ENCODE measurements at places on chromosomes 7 and 10. TPM values are rescaled to one million over a fixed set of nuclear protein-coding genes. Genes with fewer than 3 reads are reported as not detected.

The FZD8 gene
- 20.4 TPM for total RNA-seq

The AOAH gene
- total RNA-seq = 20.8 TPM

The OR2A42 gene
- total RNA-seq = not detected

The GSTO2 gene
- 9.1 TPM for total RNA-seq

The COL17A1 gene
- 1.5 TPM for total RNA-seq

The LIPN gene
- 1.0 TPM for total RNA-seq

The NPSR1 gene
- not detected for total RNA-seq

The PRR15 gene
- total RNA-seq = 2.1 TPM

The TMEM184A gene
- 4.4 TPM for total RNA-seq

The CTTNBP2 gene
- 6.3 TPM for total RNA-seq

The AZGP1 gene
- 87.7 TPM for total RNA-seq

The HHEX gene
- 12.2 TPM for total RNA-seq

The DPYSL4 gene
- 1.7 TPM for total RNA-seq

The FAM25G gene
- not detected for total RNA-seq

The GPC2 gene
- total RNA-seq = 0.49 TPM

- no peak for DNase-seq
Observed at GRCh38 chr10:73650537-73651331, 5.1 kb downstream of the SYNPO2L start.

DNA sequence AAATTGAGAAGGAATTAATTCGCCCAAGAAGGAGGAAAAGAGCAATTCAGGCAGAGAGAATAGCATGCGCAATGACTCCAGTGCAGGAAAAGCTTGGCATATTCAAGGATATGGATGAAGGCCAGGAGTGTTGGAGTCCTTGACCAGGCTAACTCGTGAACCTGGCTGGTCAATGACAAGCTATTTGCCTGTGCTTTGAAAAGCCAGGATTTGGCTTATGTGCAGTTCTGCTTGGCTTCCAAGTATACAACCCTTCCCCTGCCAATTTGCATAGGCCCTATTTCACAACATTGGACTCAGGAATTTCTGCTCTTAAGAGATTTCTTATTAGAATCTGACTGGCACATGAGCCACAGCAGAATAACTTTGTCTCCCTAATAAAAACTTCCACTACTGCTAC is 72.3 kb upstream of the SP8 start:
- no peak for DNase-seq

DNA sequence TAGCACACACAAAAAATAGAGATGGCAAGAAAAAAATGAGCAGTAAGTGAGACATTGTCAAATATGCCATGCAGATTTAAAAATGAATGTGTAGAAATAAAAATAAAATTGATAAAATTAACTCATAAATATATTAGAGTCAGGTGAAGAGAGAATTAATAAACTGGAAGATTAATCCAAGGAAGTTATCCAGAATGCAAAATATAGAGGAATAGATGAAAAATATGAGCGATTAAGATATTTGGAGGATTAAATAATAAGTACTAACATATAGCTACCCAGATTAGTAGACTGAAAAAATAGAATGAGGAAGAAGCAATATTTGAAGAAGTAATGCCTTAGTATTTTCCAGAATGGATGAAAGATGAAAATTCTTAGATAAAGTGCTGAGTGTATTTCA is 103.4 kb downstream of the GPR158 start:
- DNase-seq = no peak

- DNase-seq = no peak
Observed at GRCh38 chr7:92841192-92841591, 4.8 kb upstream of the CDK6 start.

- no peak for DNase-seq
Observed at GRCh38 chr7:138665669-138666140, 35.5 kb downstream of the SVOPL start.

GRCh38 chr7:154862153-154862791 is 140.7 kb downstream of the PAXIP1 start:
- no peak for DNase-seq

- DNase-seq = peak; percentile 46
Observed at GRCh38 chr10:131810036-131810804, 90.6 kb upstream of the PPP2R2D start.

GRCh38 chr7:149802966-149803365 is 29.6 kb upstream of the ZNF467 start:
- DNase-seq = no peak

- no peak for DNase-seq
Observed at GRCh38 chr7:94012746-94013145, 8.6 kb upstream of the BET1 start.

- DNase-seq = no peak
Observed at GRCh38 chr10:6721964-6722615, 142.0 kb upstream of the PRKCQ start.

GRCh38 chr10:43237631-43238446 is 29.0 kb downstream of the RASGEF1A start:
- DNase-seq = peak; percentile 45

DNA sequence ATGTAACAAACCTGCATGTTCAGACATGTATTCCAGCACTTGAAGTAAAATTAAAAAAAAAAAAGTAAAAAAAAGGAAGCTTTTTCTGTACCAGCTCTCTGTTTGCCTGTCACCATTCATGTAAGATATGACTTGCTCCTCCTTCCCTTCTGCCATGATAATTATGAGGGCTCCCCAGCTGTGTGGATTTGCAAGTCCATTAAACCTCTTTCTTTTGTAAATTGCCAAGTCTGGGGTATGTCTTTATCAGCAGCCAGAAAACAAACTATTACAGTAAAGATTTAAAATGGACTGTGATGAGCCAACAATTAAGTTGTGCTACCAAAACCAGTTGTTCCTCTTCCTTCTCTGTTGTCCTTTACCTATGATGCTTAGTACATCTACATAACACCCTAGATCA is 619.6 kb downstream of the ARL4A start:
- DNase-seq = no peak

DNA sequence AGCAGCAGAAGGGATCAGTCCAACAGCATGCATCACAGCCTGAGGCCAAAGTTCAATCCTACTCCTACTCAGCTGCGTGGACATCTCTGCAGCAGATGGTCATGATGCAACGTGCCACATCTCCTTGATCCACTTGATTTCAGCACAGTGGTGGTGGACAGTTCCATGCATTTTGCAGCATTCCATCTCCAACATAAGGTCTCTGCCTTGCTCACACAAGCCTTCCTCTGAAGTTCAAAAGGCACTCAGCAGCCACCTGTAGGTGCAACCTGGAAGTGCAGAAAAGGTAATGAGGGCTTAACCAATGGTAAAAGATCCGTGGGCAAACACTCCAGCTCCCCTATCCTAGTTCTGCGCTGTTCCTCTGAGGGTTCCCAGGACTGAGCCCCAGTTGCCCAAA is 57.5 kb upstream of the CHCHD3 start:
- no peak for DNase-seq

DNA sequence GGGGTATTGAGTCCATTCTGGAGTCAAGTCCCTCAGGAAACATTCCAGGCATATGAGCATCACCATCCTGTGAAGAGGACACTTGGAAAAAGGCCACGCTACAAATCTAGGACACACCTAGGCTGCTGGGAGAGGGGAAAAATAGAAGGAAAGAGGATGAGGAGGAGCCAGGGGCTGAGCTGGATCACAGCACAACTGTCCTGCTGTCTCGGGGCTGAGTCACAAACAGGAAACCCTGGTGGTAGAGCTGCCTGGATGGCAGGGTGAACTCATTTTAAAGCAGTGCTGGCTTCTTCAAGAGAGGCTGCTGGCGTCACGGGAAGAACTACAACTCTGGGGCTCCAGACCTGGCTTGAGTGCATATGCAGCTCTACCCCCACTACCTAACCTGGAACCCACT is 151.5 kb downstream of the RNF216 start:
- DNase-seq = no peak

GRCh38 chr10:108989976-108990375 is 933.3 kb downstream of the XPNPEP1 start:
- DNase-seq = no peak

DNA sequence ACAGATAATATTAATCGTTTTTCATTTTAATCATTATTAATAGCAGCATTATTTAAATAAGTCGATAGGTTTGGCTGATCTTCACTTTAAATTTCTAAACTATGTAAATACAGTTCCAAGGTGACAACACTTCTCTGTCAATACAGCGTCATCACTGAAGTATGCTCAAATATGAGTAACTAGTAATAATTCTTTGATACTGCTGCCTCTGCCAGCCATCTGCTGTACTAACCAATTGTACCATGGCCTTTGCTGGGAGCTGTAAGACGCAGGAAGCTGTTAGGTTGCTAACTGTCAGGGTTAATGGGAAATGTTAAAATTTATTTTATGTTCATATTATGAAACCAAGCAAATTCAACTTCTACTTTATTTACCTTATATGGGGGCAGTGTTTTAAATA is 1650.5 kb upstream of the LRRTM3 start:
- DNase-seq = no peak

GRCh38 chr10:69492746-69493462 is 41.6 kb downstream of the TSPAN15 start:
- peak; percentile 58 for DNase-seq

DNA sequence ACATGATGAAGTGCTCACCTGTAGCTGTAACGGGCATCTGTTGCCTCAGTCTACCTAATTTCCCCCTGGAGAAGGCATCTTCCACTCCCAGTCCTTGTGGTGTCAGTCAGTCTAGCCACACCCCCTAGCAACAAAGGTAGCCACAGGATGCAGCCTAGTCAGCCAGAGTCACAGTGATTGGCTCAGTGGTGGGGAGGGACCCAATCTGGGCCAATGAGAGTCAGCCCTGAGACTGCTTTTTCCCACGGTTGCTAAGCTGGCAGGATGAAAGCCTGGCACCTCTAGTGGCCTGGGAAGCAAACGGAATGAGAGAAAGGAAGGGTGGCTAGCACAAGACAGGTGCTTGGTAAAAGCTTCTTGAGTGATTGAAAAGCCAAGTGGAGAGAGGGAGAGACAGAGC is 118.6 kb downstream of the SH3PXD2A start:
- no peak for DNase-seq

- peak; percentile 21 for DNase-seq
Observed at GRCh38 chr7:47373871-47374451, 207.9 kb downstream of the TNS3 start.

- no peak for DNase-seq
Observed at GRCh38 chr7:113936535-113936934, 17.7 kb upstream of the PPP1R3A start.

DNA sequence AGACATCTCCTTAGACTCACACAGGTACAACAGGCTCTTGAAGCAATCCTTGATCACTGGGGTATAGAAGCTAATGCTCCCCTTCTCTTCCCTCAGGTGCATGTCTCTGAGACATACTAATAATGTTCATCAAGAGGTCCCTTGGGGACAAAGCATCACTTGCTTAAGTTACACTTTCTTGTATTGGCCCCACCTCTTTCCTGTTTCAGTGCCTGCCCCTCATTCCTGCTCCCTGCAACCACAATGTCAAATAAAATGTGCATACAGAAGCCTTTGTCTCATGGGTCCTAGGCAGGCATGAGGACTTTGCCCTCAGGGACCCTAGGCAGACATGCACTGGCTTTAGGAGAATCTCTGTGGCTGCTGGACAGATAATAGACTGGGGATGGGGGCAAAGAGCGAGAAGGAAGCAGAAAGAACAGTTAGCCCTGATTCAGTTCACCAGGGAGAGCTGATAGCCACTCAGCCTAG is 175.0 kb upstream of the NPY start:
- DNase-seq = no peak

DNA sequence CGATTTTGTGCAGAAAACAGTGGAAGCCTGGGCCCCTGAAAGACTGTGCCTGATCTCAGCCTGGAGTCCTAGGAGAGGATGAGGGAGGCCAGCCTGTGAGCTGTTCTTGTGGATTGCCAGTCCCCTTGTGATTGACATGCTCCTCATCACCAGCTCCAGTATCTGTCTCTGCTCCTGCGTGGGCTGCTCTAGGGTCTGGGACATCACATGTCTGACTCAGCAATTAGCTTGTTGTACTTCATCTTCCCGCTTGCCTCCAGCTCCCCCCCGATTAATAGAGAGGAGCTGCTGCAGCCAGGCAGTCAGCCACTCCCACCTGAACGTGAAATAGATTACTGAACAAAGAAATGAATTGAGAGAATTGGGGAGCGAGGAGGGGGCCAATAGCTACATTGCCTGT is 99.6 kb upstream of the TBX20 start:
- no peak for DNase-seq

DNA sequence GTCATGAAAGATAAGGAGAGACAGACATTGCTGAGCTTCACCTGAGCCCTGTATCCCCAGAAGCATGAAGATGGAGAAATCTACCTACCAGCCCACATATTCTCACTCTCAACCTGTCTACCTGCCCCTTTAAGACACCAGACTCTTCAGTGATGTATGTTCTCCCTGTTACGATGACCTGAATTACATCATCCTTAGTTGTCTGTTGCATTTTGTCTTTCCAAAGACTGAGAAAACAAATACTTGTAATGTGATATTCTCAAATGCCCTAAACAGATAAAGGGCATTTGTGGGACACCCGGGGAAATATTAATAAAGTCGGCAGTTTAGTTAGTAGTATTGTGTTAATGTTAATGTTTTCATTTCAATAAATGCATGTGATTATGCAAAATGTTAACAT is 305.8 kb upstream of the IGFBP3 start:
- no peak for DNase-seq

- no peak for DNase-seq
Observed at GRCh38 chr7:151238190-151238810, 6.0 kb downstream of the CHPF2 start.

DNA sequence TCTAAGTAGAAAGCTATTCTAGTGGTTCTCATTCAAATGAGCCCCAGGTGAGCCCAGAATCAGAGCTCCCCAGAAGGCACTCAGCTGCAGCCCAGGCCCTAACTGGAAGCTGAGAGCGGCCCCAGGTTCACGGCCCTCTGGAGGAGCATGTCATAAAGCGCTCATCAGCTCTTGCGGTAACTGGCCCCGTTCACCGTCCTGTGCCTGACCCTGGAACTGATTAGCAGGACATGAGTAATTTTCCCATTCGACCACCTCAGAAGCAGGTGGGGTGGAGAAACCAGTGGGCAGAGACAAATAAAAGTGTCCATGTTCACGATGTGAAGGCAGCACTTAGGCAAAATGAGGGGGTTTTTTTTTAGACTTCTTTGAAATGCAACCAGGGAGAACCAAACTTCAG is 136.1 kb upstream of the LYZL2 start:
- DNase-seq = no peak

GRCh38 chr10:3310016-3310784 is 137.6 kb upstream of the PITRM1 start:
- no peak for DNase-seq

GRCh38 chr7:115010441-115010820 is 88.5 kb downstream of the MDFIC start:
- DNase-seq = no peak

DNA sequence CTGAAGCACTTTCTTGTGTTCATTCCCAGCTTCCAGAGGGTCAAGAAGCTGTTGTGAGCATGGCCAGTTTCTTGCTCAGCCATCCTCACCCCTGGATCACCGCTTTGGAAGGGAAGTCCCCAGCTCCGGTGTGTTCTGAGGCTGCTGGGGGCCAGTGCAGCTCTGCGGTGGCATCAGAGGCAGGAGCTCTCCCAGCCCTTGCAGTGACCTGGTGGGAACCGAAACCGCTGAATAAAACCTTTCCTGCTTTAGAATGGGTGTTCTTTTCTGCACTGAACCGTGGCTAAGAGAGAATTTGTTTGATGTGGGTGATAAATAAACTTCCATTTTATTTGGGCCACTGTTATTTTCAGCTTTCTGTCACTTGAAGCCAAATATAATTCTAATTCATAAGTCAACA is 450.9 kb upstream of the VSTM2A start:
- DNase-seq = peak; percentile 32

- DNase-seq = no peak
Observed at GRCh38 chr10:114256822-114257221, 17.8 kb downstream of the VWA2 start.
